MCF 10A (cell line): ENCODE measurements at places on chromosomes 6 and 20. TPM values are rescaled to one million over a fixed set of nuclear protein-coding genes. Genes with fewer than 3 reads are reported as not detected.

DNA sequence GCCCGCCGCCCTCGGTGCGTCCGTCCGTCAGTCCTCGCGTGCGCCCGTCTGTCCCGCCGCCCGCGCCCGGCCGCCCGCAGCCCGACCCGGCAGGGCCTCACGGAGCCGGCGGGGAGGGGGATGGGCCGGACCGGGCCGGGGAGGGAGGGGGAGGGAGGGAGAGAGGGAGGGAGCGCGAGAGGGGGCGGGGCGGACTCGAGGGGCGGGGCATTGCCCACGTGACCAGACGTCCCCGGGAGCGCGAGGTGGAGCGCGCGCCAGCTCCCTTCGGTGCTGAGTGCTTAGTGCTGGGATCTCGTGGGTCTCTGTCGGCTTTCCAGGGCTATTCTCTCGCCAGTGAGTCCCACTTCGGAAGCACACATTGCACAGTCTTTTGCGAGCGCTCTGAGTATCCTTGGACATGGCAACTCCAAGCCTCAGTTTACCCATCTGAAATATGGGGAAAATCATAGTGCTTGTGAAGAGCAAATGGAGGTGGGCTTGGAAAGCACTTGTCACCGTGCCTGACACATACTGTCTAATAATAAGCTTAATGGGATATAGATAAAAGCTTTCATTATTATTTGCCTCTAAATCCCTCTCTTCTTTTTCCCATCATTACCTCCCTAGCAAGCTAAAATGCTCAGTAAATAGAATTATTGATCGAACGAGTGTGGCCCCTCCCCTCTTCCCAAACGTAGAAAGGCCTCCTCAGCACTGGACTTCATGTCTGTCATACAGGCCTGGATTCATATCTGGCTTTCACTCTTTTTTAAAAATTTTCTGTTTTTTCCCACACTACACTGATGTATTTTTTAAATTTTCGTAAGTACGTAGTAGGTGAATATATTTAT lies at the start of gene NCOA6:
Gene NCOA6 (minus strand): TSS at position 122 of the 833 bp plus-strand sequence. CDS start 43,296 bp downstream, outside the sequence.
- H3K27me3 ChIP-seq = peaks cover 22% of the 10 kb centered on the region
- DNase-seq = peak; percentile 78

GRCh38 chr6:121236984-121237383 lies 97.3 kb downstream of the TBC1D32 start:
- H3K36me3 ChIP-seq = peaks cover 4% of the 10 kb centered on the region
- peaks cover 5% of the 10 kb centered on the region for H3K4me1 ChIP-seq
- no peak for DNase-seq
- H3K4me3 ChIP-seq = no peak overlapping the region
- H3K27ac ChIP-seq = no peak overlapping the region

The MUC22 gene
- total RNA-seq = not detected in 2 replicates

GRCh38 chr20:50953196-50953595 lies 5.1 kb downstream of the DPM1 start:
- H3K4me3 ChIP-seq = no peak overlapping the region
- H3K4me1 ChIP-seq = peaks cover 15% of the 10 kb centered on the region
- H3K27me3 ChIP-seq = no peaks in the 10 kb centered on the region
- DNase-seq = no peak

GRCh38 chr6:158627168-158627939 lies 17.2 kb downstream of the DYNLT1 start:
- H3K36me3 ChIP-seq = peaks cover 76% of the 10 kb centered on the region
- H3K4me1 ChIP-seq = peaks cover 10% of the 10 kb centered on the region
- H3K27me3 ChIP-seq = no peaks in the 10 kb centered on the region
- no peak overlapping the region for H3K4me3 ChIP-seq
- no peak overlapping the region for H3K27ac ChIP-seq
- no peak for DNase-seq

- H3K4me3 ChIP-seq = no peak overlapping the region
- H3K36me3 ChIP-seq = no peaks in the 10 kb centered on the region
- no peak overlapping the region for H3K27ac ChIP-seq
- no peaks in the 10 kb centered on the region for H3K27me3 ChIP-seq
- no peak for DNase-seq
- no peaks in the 10 kb centered on the region for H3K4me1 ChIP-seq
These were observed 660.2 kb downstream of the HTR1B start for GRCh38 chr6:76803038-76803580.
